ENCODE measurements at places on chromosomes 5 and 9.

DNA sequence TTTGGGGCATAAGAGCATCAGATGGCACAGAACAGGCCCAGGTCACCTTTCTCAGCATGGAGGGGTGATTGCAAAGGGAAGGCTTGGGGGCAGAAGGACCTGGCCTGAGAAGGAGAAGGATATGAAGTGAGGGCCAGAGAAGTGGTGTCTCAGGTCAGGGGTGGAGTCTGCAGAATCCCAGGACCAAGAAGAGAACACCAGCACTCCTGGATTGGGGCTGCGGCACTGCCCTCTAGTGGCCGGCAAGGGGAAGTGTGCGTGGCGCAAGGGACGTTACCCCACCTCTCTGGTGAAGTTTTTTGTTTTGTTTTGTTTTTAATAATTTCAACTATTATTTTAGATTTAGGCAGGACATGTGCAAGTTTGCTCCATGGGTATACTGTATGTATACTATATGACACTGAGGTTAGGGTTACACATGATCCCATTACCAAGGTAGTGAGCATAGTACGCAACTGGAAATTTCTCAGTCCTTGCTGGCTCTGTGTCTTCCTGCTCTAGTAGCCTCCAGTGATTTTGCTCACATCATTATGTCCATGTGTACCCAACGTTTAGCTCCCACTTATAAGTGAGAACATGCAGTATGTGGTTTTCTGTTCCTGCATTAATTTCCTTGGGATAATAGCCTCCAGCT is 1548.6 kb downstream of the EFNA5 start:
- no peak for DNase-seq

GRCh38 chr5:40429258-40430100 is 250.2 kb upstream of the PTGER4 start:
- DNase-seq, result no peak

DNA sequence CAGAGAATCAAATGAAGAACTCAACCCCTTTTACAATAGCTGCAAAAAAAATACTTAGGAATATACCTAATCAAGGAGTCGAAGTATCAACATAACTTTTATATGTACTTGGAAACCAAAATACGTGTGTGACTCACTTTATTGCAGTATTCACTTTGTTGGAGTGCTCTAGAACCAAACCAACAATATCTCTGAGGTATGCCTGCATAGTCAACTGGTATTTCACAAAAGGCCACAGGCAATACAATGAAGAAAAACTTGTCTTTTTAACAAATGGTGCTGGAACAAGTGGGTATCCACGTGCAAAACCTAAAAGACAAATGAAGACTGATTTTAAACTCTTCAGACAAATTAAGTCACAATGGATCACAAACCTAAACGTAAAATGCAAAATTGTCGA is 385.7 kb downstream of the TLE1 start:
- DNase-seq, result no peak

DNA sequence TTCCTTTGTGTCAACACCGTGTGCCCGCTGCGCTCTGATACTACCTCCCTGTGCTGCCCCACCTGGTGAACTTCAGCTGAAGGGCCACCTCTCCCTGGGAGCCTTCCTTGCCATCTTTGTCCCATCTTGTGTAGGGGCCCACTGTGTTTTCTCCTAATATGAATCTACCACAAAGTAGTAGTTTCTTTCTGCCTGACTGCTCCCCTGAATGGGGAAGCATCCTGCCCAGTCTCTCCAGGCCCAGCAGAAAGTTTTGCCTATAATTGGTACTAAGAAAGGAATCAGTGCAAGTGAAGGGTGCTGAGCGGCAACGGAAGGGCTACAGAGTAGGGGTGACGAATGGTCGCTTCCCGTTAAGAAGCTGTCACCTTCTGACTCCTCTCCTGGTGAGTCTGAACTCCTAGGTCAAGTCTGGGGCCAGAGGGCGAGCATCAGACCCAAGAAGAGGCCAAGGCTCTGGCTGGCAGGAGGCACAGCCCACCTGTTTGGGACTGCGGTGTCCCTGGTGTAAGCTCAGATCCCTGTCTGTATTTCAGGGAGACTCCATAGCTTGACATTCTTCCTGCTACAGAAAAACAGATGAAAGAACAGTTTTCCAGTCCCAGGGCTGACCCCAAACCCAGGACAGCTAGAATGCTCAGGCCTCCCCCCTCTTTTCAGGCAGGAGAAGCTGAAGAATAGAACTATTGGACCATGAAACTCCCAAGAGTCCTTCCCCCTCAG is 24.1 kb downstream of the WWC1 start:
- no peak for DNase-seq

DNA sequence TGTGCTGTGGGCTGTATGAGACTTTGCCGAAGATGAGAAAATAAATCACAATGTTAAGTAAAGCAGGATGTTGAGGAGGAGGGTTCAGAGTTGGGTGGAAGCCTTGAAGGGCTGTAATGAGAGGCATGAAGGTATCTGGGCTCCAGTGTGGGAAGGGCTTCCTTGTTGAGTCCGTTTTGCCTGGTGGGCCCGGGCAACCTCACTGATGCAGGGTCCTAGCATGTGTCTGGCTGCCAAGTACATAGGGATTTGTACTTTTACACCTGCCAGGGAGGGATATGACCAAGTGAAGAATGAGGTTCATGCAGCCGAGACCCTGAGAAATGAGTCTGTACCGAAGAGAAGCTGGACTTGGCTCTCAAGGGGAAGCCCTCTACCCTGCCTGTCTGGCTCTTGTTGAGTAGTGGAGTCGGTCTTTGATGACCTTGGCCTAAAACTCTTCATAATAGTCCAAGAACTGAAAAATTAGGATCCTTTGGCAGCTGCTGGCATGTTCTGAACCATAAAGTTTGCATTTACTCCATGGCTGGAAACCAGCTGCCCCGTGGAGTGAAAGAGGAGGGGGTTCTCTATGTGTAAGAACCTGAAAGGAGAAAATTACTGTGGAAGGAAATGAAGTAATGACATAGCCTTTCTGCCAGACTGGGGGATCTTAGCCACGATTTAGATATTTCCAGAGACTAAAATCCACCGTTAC is 59.0 kb upstream of the DPYSL3 start:
- DNase-seq, result no peak

DNA sequence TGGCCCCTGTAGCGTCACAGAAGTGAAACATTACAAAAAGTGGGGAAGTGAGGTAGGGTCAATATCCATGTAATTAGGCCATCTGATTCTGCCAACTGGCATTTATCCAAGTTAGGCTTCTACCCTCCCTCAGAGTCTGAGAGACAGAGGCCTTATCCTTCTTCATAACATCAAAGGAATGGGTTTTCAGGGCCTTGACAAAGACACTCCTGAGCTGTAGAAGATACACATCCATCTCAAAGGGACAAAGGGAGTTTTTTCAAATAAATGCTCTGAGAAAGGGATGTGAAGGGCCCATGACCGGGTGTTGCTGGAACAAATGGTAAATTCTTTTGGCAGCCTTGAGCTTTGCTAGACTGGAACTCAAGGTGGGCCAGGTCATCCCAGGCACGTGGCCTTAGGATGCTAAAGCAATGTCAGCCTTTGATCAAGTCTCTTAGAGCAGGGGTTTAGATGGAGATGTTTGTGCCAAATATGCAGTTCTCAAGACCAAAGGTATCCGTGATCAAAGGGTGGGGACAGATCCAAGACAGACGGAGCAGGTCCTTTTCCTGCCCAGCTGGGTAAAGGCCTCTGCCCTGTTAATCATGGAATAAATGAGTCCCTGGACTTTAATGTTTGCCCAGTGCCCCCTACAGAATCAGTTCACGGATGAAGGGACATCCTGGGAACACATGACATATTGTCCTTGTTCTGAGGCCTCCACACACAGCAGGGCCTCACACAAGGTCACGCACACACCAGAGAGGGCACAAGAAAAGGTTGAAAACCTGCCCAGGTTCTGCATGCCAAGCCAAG is 10.0 kb upstream of the FAM169A start:
- DNase-seq, result no peak

GRCh38 chr9:111621895-111622480 is 9.1 kb upstream of the DNAJC25 start:
- peak; percentile 36 for DNase-seq

- DNase-seq, result peak; percentile 8
Measured at GRCh38 chr9:78239506-78239905, 3.6 kb downstream of the CEP78 start.

GRCh38 chr9:6150483-6150882 is 65.1 kb upstream of the IL33 start:
- no peak for DNase-seq

DNA sequence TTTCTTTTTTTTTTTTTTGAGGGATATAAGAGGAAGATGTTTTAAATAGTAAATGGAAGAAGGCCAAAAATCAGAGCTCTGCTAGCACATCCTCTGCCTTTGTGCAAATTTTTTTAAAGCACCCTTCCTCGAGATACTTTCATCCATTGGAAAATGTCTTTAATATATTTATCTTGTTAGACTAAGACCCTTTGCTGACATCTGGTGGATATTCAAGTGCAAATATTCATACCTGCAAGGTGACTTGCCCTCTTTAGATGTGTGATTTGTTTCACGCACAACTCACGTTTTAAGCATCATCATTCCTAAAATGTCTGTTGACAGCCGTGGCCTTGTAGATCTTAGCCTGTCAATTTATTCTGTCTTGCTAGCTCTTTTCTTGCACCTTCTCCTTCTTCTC is 258.5 kb downstream of the AGTPBP1 start:
- no peak for DNase-seq

- DNase-seq, result no peak
Measured at GRCh38 chr5:2320611-2321010, 430.9 kb downstream of the IRX2 start.

GRCh38 chr5:32584646-32585045 is 711 bp upstream of the SUB1 start:
- no peak for DNase-seq

GRCh38 chr9:36127652-36128244 is 8.8 kb upstream of the GLIPR2 start:
- DNase-seq, result no peak

All from CD4-positive, alpha-beta T cell treated with Interleukin-17A for 4 hours (primary cell).